ENCODE measurements at places on chromosomes 7 and 10.

DNA sequence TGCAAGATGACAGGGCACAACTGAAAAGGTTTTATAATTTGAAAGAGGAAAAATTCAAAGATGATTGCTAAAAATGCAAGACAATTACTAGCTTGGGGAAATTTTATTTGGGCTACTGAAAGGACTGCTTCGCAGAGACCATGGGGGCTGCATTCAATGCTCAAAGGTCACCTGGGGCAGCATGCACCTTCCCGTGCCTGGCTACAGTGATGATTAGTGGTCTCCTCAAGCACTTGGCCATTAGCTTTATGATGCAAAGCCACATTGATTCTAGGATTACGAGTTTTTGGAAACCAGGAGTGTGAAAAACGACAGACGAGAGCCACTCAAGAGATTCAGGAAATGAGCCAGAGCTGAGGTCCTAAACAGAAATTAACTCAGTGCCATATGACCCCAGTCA is 764.6 kb downstream of the PHTF2 start:
- no peak for DNase-seq

DNA sequence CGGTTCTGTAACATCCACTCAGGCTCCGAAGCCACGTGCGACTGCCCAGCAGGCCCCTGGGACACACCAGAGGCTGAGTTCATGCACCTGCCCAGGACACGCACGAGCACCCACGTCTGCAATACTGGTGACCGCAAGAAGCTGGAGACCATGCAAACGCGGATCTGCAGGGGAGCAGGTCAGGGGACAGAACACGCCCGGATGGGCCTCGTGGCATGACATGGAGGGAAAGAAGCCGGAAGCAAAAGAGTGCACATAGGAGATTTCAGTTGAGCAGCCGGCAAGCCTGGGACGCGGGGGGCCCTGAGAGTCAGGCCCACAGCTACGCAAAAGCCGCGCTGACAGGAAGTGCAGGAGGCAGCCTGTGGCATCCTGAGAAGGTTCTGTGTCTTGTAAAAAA is 73.7 kb downstream of the FOXL3 start:
- DNase-seq: no peak

DNA sequence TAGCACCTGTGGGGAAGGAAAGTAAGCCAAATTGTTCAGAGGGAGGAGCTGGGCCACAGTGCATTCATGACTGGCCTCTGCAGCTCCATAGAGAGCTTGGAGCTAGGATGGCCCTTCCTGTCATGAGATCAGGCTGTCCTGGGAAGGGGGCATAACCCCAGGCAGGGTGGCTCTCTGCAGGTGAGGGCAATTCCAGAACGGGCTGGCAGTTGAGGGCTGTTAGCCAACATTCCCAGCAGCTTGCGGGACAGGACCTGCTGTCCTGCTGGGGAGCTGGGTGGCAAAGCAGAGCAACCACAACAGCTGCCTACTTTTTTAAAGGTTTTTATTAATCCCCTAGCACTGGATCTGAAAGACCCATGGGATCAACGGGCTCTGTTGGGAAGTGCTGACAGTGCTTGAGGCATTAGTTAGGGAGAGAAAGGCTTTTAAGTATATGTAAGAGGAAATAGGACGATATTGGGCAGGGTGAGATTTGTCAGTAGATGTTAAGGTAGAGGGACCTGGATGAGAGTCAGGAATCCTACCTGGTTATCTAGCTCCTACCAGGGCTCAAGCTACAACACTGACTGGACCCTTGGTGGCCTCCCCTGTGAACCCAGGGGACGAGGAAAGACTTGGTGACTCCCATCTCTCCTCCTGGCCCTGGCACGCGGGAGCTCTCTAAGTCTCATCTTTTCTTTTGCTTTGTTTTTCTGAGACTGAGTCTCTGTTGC is 77.8 kb downstream of the NAMPT start:
- no peak for DNase-seq

- no peak for DNase-seq
Measured at GRCh38 chr10:72285972-72286521, 12.3 kb downstream of the DDIT4 start.

DNA sequence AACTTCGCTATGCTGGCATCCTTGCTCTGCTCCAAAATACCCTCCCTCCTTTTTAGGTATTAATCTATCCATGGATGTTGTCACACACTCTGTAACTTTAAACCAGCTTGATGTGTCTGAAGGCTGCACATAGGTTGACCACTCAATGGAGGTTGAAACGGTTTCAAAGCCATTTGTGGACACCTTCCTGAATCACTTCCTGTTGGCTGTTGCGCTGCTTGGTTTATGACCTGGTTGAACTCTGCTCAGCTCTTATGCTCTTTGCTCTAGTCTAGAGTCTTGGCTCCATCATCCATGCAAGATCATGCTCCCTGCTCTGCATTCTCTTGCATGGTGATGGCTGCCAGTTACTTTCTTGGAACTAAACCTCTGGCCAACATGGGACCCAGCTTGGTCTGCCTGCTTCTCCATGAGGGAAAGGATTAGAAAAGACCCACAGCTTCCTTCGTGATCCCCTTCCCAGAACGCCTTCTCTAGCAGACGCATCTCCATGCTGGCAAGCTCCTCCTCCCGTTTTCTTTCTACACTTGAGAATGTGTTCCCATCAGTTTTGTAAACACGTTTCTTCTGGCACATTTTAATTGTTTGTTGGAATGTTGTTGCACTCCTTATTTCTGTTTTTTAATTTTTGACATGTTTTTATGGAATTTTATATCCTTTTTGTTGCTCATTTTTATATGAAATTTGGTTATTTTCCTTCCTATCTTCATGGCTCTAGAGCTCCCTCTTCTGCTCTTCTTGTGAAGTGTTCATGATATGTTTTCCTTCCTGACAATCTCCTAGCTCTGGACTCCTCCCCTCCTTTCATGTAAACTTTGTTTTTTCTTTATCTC is 149.8 kb downstream of the XPNPEP1 start:
- DNase-seq: no peak

- DNase-seq: no peak
Measured at GRCh38 chr10:31102421-31102820, 70.8 kb upstream of the ZNF438 start.

- DNase-seq: no peak
Measured at GRCh38 chr7:107700570-107700969, 39.9 kb downstream of the SLC26A4 start.

GRCh38 chr10:63917363-63917762 is 396.2 kb downstream of the REEP3 start:
- DNase-seq: no peak

GRCh38 chr7:32039000-32039756 is 31.0 kb downstream of the PDE1C start:
- no peak for DNase-seq

DNA sequence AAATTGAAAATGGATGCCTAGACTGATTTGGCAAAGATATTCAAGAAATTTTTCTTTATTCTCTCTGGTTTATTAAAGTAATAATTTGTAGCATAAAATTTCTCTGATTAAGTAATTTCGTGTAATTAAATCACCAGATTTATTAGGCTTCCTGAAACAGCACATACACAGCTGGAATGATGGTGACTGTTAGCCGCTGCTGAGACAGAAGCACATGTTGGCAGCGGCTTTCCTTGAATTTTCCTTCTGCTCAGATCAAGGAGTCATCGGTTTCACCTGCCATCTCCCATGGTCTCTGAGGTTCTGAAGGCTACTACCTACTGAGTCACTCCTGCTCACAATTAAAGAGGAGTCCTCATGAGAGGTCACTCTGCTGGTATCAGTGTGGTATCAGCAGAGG is 101.5 kb downstream of the GFRA1 start:
- DNase-seq: no peak

- DNase-seq: no peak
Measured at GRCh38 chr7:54782829-54783228, 23.8 kb upstream of the SEC61G start.

- no peak for DNase-seq
Measured at GRCh38 chr10:93622942-93623341, 10.6 kb downstream of the PDE6C start.

- DNase-seq: no peak
Measured at GRCh38 chr7:1245524-1246050, 12.9 kb downstream of the UNCX start.

- no peak for DNase-seq
Measured at GRCh38 chr10:110208614-110209453, 1.4 kb downstream of the MXI1 start.

DNA sequence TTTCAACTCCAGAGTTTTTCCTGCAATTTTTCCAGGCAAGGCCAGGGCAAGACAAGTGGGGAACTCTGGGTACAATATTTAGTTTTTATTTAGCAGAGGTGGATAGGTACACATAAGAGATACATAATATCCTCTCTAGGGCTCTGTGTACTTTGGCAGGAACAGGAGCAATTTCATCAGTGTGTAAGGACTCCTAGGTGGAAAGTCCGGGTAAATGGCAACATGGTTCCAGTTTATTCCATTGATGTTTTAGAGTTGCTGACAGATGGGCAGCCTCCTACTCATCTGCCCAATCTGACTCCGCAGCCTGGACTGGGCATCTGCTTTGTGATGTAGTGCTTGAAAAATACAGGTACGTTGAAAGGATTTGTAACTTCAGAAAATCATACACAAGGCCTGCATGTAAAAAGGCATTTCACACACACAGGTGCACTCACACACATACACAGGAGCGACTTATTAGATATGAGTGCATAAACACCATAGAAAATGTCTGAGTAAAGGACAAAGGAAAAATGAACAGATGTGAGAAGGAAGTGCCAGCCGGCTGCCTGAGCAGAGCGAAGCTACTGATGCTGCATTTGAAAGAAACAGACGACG is 5.7 kb downstream of the PON1 start:
- DNase-seq: no peak

GRCh38 chr7:96320442-96320841 is 1.5 kb downstream of the SLC25A13 start:
- DNase-seq: no peak

DNA sequence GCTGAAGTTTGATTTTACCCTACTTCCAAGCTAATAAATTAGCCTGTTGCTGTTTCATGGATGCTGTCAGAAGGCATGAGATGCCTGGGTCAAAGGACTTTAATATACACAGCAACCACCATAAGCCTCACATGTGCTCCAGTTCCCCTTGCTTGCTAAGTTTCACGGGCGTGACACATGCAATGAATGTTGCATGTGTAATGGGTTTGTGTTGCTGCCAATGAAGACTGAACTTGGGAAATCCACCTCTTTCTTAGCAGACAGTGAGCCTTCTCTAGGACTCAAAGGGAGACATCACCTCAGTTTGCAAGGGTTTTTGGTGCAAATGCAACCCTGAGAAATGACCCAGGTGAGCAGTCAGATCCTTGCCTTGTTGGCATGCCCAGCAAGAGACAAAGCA is 505.5 kb upstream of the PODXL start:
- DNase-seq: no peak

DNA sequence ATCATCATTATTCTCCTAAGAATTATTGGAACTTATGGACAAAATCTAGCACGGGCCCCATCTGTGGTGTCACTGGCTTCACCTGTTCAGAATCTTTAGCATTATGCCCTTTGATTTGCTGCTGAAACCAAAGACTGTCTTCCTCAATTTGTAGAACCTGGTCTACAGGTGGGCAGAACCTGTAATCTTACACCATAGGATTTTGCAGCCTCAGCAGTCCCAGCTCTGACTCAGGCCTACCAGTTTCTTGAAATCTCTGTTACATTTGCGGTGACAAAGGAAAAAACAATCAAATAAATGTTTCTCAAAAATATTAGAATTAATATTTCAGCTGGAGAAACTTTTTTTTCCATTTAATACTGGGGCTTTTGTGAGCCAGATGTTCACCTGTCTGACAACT is 86.1 kb downstream of the EPDR1 start:
- no peak for DNase-seq

DNA sequence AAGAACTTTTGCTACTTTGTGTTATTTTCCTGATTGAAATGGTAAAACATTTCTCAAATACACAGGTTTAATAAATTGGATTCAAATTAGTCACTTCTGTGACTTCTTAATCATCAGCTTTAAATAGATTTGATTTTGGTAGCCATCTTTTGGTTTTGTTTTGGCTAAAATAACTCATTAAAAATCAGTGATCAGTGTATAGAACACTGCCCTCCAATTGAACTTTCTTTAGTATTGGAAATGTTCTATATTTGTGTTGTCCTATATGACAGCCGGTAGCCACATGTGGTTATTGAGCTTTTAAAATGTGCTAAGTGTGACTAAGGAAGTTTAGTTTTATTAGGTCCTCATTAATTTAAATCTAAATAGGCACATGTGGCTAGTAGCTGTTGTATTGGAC is 50.4 kb downstream of the GLCCI1 start:
- no peak for DNase-seq

DNA sequence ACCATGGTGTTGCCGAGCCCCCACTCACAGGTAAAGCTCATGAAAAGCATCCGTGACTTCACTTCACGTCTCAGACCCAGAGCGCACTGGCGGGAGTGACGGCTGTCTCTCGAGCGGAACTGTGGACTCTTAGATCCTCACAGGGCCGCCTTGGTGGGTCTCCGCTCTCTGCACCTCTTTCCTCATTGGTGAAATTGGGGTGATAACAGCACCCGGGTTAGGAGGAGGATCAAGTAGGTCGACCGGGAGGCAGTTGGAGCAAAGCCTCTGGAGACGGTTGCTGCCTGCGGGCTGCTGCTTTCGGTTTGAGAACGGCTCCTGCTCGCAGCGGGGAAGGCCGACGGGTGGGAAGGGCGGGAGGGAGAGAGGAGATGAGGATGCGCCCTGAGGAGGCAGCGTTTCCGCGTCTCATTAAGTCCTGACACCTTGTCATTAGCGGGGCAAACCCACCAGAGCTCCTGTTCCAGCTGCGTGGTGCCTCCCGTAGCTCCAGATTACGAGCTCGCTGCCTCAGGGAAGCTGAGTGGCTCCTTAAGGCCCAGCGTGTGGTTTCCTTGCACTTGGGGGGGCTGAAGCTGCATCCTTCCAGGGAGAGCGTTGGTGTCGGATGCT is 51.9 kb upstream of the CFAP46 start:
- no peak for DNase-seq

DNA sequence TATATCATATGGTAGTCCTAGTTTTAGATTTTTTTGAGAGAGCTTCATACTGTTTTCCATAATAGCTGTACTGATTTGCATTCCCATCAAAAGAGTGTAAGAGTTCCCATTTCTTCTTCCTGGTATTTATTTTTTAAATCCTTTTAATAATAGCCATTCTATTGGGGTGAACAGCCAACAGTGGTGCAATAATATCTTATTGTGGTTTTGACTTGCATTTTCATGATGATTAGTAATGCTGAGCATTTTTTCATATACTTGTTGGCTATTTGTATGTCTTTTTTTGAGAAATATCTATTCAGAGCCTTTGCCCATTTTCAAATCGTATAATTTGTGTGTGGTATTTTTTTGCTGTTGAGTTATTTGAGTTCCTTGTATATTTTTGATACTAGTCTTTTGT is 167.4 kb downstream of the FZD1 start:
- DNase-seq: no peak

Measured in stimulated activated CD8-positive, alpha-beta memory T cell treated with anti-CD3 and anti-CD28 coated beads, Interleukin-2, amount 100 ng/mL, for 1 hour (primary cell).